Dermis microvascular lymphatic vessel endothelial cell (primary cell): ENCODE measurements at places on chromosomes 11 and 22. TPM values are rescaled to one million over a fixed set of nuclear protein-coding genes. Genes with fewer than 3 reads are reported as not detected.

The CHST1 gene
- total RNA-seq, result 5.4 TPM in 2 replicates

The UBQLN3 gene
- not detected in 2 replicates for total RNA-seq

The ENTHD1 gene
- total RNA-seq, result not detected in 2 replicates

The SLC22A8 gene
- not detected in 2 replicates for total RNA-seq

The TTLL1 gene
- total RNA-seq, result 8.2 and 10.9 TPM in 2 replicates

The MYO18B gene
- under 0.01 TPM in 2 replicates for total RNA-seq

The TNNI2 gene
- total RNA-seq, result not detected in 2 replicates

The ARHGAP20 gene
- 0.13 and 0.76 TPM in 2 replicates for total RNA-seq

- no peak for DNase-seq
Measured at GRCh38 chr11:35937700-35938099, 6.2 kb upstream of the LDLRAD3 start.

GRCh38 chr11:9459667-9460321 is 1.0 kb upstream of the ZNF143 start:
- peak; percentile 53 for DNase-seq

- DNase-seq, result no peak
Measured at GRCh38 chr11:8100158-8100557, 19.1 kb downstream of the TUB start.

DNA sequence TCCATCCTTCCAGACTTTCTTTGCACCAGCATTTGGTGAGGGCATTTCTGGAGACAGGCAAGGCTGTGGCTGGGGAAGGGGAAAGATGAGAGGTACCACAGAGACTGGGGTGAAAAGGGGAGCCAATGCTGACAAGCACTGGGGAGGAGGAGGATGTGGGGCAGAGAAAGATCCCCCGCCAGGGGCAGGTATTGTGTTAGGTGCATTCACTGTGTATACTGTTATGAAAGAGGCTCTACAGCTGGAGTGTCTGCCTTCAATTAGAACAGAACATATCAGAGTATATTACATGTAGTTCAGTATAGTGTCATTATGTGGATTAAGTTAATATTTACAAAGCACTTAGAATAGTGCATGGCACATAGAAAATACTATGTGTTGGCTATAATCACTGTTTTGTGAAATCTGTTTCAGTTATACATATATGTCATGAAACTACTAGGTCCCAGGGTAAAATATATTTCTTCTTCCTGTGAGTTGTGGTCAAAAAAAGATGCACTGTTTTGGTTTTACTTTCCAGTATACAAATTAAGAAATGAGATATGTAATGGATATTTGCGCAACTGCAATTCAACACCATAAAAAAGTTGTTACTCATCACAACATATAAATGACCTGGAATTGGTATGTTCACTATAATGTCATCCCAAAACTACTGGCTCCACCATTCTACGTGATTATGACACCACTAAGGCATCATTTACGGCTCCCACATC is 8.4 kb downstream of the MSANTD2 start:
- no peak for DNase-seq

GRCh38 chr11:58742140-58742539 is 10.4 kb upstream of the GLYAT start:
- no peak for DNase-seq

DNA sequence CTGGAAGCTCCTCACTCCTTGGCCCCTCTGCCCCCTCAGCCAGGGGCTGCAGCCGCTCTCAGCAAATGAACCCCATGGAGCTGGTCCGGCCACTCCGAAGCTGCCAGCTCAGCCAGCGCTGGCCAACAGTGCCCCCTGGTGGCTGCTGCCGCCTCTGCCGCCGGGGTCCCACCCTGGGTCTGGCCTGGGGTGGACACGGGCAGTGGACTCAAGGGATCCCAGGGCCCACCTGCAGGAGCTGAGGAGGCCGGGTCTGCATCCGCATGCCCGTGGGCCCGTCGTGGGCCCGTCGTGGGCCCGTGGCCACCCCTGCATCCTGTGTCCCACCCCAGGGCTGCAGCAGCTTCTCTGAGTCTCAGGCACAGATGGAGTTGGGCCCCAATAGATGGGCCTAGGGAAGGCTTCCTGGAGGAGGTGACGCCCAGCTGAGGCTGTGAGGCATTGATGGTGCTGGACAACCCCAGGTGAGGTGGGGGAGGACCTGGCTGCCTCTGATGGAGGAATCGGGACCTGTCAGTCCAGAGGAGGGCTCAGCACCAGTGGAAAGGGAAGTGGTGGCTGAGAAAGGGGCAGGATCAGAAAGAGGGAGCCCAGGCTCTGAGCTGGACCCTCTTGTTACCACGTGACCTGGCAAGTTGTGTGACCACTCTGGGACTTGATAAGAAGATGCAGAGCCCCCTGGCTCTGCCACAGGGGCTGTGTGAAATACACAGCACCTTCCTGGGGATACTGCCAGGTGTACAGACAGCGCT is 522.3 kb downstream of the BRD1 start:
- no peak for DNase-seq

DNA sequence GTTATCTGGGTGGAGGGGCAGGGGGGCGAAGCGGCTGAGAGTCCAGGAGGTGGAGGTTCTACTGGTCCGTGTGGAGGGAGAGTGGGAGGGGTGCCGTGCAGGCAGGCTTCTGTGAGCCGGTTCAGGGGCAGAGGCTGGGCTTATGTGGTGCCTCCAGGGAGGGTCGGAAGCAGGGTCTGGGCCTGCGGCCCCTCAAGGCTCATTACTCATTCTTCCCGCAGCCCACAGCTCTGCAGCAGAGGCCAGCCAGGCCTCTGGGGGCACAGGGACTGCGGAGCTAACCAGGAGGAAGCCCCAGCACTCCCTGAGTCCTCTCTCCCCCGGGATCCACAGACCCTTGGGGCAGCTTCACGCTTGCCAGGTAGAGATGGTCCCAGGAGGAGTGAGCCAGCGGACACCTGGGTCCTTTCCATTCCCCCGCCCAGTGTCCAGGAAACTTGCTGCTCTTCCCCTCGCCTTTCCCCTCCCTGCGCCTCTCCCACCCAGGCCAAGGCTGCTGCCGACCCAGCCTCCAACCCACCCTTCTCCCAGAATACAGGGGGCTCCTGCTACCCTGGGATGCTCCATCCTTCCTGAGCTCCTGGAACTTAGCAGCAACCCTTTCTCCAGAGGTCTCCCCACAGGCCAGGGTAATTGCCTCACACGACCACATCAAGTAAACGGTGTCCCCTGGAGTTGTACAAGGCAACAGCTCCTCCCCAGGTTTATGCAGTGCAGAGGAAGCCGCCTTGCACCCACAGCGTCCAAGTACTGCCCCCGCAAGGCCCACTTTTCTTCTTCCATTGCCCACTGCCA is 6.3 kb downstream of the NRXN2 start:
- DNase-seq, result no peak

- DNase-seq, result peak; percentile 97
Measured at GRCh38 chr11:12167061-12168000, 56.9 kb downstream of the MICAL2 start.

DNA sequence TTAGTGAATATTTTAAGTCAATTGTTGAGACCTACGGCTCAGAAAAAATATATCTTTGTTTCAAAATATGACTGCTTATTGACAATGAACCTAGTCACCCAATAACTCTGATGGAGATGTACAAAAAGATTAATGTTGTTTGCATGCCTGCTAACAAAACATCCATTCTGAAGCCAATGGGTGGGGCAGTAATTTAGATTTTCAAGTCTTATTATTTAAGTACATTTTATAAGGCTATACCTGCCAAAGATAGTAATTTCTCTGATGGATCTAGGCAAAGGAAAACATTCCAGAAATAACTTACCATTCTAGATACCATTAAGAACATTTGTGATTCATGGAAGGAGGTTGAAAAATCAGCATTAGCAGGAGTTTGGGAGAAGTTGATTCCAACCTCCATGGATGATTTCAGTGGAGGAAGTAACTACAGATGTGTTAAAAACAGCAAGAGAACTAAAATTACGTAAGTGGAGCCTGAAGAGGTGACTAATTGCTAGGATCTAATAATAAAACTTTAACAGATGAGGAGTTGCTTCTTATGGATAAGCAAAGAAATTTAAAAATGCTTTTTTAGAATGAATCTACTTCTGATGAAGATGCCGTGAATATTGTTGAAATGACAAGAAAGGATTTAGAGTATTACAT is 26.4 kb upstream of the OR8D2 start:
- no peak for DNase-seq

DNA sequence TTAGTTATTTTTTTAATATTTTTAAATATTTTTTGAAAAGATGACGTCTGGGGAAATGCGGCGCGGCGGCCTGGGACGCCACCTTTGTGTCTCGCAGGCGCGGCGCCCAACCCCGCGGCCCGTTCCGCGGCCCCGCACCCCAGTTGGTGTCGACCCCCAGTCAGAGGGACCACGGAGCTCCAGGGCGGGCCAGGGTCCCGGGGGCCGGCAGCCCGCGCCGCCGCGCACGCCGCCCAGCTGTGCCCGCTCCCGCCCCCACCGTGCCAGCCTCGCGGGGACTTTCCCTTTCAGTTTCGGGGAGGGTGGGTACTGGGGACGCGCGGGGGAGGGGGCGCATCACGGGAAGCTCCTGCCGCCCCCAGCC is 1.6 kb downstream of the CCND1 start:
- DNase-seq, result no peak

DNA sequence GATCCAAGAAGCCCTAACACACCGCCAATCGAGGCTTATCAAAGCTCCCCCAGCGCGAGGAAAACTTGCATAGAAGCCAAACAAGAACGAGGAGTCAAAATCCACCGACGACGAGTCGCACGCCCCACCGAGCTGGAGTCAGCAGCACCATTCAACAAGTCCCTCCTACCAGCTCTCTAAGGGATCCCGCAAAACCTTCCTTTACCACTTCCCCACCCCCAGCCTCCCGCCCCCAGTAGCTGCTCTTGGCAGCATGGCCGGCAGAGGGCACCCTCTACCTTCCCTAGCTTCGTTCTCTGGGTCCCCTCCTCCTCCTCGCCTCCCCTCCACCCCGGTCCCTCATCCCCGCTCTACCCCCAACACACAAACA is 1.4 kb downstream of the BDNF start:
- DNase-seq, result peak; percentile 83

- DNase-seq, result peak; percentile 75
Measured at GRCh38 chr11:130431331-130431773, 2.9 kb upstream of the ADAMTS8 start.

DNA sequence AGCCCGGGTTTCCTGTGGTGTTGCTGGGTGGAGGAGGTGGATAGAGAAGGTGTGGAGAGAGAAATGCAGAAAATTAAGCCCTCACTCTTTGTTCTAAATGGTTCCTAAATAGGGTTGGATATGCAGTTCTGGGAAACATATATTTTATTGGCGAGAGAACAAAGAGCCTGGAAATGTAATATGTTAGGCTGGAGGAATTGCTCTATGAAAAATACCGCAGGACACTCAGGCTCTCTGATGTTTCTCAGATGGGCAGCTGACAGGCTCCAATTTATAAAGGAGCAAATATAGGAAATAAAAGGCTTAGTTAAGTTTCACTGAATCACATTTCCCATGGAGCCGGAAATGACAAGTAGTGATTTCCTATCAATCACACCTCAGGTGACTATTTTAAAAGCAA is 428.0 kb downstream of the TMEM135 start:
- peak; percentile 20 for DNase-seq

GRCh38 chr11:64514590-64514989 is 76.4 kb upstream of the SLC22A12 start:
- DNase-seq, result no peak

- no peak for DNase-seq
Measured at GRCh38 chr22:44952863-44953746, 56.7 kb downstream of the PHF21B start.

- DNase-seq, result no peak
Measured at GRCh38 chr11:39960206-39960605, 1499.2 kb downstream of the LRRC4C start.

GRCh38 chr22:46116491-46116958 is 33.8 kb upstream of the PPARA start:
- DNase-seq, result peak; percentile 89

DNA sequence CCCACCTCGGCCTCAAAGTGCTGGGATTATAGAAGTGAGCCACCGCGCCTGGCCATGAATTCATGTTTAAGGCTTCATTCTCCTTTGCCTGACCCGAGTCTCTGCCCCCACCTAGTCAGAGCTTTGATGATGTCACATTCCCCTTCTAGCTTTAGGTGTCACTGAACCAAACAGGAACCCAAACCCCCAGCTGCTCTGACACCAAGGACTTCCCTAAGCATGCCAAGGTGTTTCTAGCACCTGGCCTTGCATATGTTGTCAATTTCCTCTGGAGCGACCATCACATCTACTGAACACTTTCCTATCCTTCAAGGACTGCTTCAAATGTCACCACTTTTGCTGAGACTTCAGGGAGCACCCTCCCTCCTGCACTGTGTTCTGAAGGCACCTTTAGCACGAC is 2.3 kb downstream of the F2 start:
- DNase-seq, result no peak

- DNase-seq, result no peak
Measured at GRCh38 chr11:19818619-19819018, 106.0 kb downstream of the NAV2 start.
